HT-29 (cell line): ENCODE measurements at places on chromosomes 5 and 9. TPM values are rescaled to one million over a fixed set of nuclear protein-coding genes. Genes with fewer than 3 reads are reported as not detected.

- DNase-seq = no peak
These were observed 113.4 kb upstream of the GRHPR start for GRCh38 chr9:37309136-37309535.

GRCh38 chr9:17045381-17045940 is 89.4 kb upstream of the CNTLN start:
- no peak for DNase-seq

DNA sequence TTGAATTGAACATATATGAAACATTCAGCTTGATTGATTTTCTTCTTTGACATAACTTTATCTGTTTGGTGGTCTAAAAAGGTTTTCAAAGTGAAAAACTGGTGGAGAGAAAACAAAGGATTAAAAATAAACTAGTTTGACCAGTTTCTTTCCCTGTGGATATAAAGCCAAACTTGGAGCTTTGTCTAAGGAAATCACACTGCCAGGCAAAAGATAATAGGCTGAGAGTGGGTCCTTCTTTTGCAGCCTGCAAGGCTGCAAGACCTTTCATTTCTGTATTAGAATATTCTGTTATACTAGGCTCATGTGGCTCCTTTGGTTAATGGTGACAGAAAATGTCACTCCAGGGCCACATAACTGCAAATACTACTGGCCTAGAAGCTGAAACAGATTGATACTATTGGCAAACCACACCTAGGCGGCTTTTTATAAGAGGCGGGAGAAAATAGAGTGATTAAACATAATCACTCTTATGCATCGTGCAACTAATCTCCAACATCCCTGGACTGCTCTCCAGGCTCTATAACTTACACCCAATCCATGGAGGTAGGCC is 129.1 kb upstream of the ZNF462 start:
- no peak for DNase-seq

DNA sequence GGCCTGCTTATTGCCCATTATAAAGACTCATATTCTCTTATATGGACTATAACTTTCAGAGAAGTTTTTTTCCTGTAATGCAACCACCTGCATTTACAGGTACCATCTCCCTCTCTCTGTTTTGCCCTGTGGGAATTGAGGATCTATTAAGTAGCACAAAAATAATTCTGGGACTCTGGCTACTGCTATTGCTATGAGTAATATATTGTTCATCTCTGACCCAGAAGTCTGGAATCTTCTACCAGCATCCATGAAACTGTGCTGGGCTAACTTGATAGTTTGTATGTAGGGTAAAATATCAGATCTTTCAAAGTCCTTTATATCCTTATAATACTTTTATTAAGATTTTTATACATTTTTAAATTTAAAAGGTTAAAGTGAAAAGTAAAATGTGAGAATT is 607.2 kb downstream of the EFNA5 start:
- DNase-seq = no peak

IFNA10 gene
- total RNA-seq = not detected in 2 replicates

SLC6A7 gene
- total RNA-seq = 0.66 and 0.76 TPM in 2 replicates

LHX6 gene
- total RNA-seq = not detected in 2 replicates
